ENCODE measurements at places on chromosomes 4 and X.

DNA sequence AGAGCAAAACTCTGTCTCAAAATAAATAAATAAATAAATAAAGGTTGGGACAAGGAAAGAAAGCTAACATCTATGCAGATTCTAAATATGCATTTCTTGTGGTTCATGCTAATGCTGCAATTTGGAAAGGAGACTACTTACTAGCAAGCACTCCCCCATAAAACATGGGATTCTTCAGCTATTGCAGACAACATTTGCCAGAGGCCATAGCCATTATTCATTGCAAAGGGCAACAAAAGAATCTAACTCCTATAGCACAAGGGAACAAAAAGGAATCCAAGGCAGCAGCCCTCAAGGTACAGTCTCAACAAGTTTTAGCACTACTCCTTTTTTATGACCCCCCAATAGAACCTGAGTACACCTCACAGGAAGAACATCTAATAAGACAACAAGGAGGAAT is 8.0 kb upstream of the HERC5 start:
- no peak for DNase-seq

GRCh38 chr4:123216946-123217345 is 179.6 kb upstream of the SPRY1 start:
- DNase-seq, result no peak

DNA sequence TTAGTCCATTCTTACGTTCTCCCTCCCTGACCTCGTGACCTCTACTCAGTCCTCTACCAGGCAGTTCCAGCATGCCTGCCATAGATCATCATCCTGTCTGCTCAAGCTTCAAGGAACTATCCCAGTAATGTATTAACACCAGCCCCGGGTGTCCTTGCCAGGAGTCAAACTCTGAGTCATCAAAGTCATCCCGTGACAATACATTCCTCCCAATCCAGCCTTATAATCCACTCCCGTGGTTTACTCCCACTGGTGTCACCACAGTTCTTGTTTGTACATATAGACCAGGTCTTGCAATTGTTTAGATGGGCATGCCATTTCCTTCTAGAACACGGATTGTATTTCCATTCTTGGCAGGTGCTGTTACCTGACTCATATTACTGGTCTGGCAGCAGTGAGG is 68.7 kb upstream of the TAB3 start:
- DNase-seq, result no peak

GRCh38 chr4:5917672-5918071 is 24.8 kb upstream of the CRMP1 start:
- DNase-seq, result no peak

DNA sequence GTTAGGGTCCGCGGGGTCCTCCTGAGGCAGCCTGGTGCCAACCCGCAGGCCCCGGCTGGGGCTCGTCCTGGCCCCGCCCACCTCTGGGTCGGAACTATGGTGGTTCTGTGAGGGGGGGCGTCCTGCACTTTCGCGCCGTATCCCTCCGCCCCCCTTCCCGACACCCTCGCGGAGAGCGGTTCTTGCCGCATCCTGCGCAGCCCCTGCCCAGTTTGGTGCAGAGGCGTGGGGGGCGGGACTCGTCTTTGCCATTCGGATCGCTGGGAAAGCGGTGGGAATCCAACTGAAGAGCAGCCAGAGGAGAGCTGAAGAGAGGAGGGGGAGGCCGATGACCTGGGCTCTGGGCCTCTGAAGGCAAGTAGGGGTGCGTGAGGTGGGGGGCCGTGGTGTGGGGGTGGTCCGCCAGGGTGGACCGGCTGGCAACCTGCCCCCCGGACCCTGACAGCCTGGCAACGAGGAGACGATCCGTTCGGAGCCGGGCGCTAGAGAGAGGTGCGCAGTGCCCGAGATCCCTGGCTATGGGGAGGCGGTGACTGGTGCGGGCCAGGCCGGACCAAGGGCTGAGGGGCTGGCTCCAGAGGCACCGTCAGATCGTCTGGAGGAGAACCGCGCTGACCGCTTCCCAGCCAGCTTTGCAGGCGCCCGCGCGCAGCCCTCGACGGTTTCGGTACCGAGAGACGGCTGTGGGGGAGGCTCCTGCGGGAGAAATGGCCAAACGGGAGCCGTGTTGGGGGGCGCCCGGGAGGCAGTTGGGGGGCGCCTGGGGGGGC is at the start of gene GPRASP1:
TSS of gene GPRASP1 (plus strand) at position 242 of the 770 bp plus-strand sequence. CDS start 2,431 bp downstream, outside the sequence.
- peak; percentile 52 for DNase-seq

- peak; percentile 96 for DNase-seq
These were observed 25.8 kb upstream of the CHRNA9 start for GRCh38 chr4:40309250-40309774.

GRCh38 chrX:18578546-18578945 is 93.4 kb downstream of the RS1 start:
- DNase-seq, result no peak

DNA sequence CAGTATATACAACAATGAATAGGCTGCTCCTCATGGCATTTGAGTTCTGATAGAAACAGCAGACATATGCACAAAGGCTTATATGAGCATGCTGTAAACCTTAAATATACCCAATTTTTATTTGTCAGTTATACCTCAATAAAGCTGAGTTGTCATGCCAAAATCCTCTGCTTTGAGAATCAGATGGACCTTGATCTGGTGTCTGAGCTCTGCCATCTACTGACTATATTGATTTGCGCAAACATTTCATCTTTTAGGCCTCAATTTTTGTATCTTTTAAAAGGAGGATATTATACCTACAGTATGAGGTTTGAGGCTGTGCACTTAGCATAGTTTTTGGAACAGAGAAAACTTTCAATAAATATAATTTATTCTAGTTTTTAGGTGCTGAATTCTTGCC is 85.2 kb downstream of the PRRG1 start:
- DNase-seq, result no peak
